ENCODE measurements at places on chromosomes 6 and 20.

DNA sequence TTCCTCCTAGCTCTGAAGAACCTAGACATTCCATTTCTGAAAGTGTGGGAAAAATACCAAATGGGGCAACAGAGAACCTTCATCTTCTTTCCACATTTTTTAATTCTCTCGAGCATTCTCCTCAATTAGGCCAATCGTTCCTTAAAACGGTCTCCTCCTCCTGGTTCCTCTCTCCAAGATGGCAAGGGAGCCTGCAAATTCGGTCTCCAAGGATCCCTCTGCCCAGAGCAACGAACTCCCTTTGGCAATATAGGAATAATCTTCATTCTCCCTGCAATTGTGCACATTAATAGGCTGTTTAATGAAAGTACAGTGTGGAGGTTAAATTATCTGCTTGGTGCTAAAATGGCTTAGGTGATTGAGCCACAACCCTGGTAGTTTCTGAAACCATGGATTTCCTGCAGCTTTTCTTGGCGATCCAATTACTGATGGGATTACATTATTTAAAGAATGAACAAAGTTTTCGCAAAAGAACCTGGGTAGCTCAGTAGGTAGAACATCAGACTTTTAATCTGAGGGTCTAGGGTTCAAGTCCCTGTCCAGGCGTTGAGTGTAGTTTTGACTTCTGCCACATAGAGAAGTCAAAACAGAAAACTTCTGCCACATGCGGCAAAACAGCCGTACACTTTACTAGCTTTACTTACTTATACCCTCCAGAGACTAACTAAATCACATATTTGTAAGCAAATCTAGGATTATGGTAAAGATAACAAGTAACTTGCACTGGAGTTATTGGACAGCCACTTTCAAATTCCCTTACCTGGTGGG lies 102.9 kb upstream of the ZNF184 start:
- no peak for DNase-seq

DNA sequence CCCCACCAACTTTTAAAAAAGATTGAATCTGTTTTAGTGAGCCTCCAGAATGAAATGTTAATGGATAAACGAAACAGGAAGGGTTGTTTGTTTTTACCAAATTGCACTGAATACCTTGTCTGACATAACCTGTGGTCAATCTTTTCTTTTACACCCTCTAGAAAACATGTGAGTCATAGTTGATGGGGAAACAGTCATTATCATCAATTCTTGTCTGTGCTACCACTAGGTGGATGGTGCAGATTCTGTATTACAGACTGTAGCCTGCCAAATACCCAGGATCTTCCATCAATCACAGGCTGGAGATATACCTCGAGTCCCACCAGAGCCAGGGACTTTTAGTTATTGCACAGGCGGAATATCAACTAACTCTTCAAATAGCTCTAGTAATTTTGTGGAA lies 29.5 kb upstream of the PKIB start:
- DNase-seq, result no peak

- DNase-seq, result no peak
These were observed 55.4 kb downstream of the CEP162 start for GRCh38 chr6:84172080-84172479.

GRCh38 chr6:120564779-120565178 lies 769.5 kb downstream of the TBC1D32 start:
- DNase-seq, result no peak

GRCh38 chr20:1788044-1788443 lies 107.2 kb upstream of the SIRPA start:
- DNase-seq, result no peak

DNA sequence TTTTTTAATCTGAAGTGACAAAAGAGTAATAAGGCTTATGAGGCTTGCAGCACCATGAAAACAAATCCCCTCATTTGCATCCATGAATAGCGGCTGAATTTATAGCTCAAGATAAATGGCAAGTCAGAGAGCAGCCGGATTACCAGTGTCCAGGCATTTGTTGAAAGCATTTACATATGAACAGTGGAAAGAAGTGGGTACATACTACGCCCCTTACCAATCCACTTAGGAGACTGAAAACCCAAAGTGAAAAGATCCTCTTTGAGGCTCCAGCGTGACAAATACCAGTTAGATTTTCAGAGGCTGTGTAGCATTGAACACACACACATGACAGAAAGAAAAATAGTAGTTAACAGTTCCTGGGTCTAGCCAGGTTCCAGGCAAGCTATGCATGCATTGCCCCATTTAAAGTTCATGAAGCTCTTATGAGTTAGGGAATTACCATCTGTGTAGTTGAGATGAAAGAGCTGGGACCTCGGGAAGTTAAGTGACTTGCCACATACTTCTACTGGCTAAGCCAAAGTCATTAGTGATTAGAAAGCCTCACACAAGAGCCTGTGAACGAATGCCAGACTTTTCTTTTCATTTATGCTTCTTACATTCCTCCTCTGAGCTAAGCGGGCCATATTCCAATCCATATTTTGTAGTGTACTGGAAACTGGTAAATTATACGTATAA lies 28.3 kb upstream of the NHSL1 start:
- DNase-seq, result no peak

GRCh38 chr6:44976677-44977641 lies 351.2 kb upstream of the RUNX2 start:
- no peak for DNase-seq

GRCh38 chr6:125018136-125018535 lies 55.9 kb downstream of the RNF217 start:
- no peak for DNase-seq

GRCh38 chr20:49698477-49698876 lies 15.2 kb downstream of the B4GALT5 start:
- no peak for DNase-seq
